ENCODE measurements at places on chromosomes 6 and 20.
A peak's percentile ranks its signal among the peaks of the same experiment; 100 is the strongest.

DNA sequence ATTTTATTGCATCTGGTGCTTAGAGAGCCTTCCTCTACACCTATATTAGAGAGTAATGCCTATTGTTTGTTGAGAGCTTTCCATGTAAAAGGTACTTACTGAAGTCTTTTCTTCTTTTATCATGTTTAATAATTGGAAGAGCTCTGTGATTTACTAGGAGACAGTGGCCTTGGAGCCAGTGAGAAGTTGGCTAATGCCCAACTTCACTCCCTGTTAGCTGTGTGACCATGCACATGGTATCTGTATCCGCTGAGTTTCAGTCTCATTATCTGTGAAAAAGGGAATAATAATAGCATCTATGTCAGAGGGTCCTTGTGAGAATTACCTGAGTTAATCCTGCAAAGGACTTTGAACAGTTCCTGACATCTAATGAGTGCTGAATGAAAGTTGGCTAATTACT is 105.0 kb downstream of the CD109 start:
- no peak for DNase-seq

GRCh38 chr6:163835439-163836171 is 421.1 kb downstream of the QKI start:
- no peak for DNase-seq

DNA sequence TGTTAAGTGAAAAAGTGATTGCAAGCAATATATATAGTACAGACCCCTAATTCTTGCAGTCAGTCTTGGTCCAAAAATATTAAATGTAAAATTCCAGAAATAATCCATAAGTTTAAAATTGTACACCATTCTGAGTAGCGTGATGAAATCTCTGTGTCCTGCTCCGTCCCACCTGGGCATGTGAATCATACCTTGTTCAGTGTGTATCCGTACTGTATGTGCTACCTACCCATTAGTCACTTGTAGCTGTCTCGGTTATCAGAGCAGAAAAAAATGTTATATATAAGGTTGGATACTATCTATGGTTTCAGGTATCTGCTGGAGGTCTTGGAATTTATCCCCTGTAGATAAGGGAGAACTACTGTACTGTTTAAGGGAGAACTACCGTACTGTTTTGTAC is 16.3 kb downstream of the IRAK1BP1 start:
- no peak for DNase-seq

DNA sequence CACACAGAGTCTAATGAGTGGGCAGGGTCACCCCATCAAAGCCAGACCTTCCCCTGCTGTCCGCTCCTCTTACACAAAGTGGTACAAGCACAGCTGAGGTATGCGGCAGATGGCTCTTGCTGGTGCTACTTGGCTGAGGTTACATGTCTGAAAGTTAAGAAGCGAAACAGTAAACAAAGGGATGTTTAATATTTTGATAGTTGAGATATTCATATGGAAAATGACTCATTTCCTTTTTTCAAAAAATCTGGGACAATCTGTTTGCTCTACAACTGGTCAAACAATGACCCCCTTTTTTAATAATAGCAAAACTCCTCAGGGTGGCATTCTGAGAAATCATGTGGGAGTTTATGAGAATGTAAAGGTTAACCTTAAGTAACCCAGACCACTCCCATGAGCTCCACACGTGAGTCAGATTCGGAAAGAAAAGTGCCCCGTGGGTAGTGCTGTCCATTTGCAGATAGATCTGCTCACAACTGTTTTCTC is 245.3 kb downstream of the TBXT start:
- no peak for DNase-seq

DNA sequence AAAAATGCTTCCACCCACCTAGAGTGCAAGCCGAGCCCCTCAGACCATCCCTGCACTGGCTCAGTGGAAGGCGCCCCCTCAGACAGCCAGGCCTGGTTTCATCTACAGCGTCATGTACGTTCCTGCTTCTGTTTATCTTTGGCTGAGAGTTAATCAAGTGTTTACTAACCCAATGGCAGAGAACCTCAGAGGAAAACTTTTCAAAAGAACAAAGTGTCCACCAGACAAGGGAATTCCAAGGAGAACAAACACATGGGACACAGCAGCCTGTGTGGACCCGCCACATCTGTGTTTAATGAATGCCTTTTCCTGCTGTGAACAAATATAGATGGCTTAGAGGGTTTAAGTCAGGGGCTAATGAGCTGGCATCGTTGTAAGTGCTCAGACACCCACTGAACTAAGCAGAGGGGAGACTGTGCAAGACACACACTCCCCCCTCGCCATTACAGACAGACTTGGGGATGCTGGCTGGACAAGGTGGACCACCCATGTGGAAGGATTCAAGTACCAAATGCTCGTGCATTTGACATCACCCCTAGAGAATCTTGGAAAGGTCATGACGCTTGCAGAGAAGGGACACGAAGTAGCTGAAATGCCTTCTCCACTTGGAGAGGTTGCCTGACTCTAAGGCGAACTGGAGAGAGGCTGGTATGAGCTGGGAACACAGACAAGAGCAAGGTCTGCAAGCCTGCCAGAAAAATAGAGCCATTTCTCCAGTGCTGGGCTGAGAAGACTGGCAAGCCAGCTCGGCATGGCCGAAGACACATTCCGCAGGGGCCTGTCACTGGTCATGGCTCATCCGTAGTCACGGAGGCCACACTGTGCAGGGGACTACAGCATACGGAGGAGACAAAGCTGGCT is 53.5 kb upstream of the NXT1 start:
- DNase-seq = no peak

DNA sequence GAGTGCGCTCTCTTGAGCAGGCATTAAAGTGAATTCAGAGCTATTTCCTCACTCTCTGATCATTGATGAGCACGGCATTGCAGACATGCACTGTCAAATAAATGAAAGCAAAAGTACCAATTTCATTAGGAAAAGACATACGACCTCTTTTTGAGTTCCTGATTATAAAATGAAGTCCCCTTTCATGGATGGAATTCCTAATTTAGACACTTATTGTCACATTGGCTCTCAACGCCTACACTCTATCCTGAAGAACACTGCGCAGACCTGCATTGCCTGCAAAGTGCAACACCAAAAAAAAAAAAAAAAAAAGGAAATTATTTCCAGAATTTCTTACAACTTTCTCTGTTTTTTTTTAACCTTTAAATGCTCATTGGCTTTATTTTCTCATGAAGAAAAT is 1.6 kb downstream of the ADGRB3 start:
- no peak for DNase-seq

GRCh38 chr6:71226151-71226550 is 62.5 kb upstream of the OGFRL1 start:
- no peak for DNase-seq

DNA sequence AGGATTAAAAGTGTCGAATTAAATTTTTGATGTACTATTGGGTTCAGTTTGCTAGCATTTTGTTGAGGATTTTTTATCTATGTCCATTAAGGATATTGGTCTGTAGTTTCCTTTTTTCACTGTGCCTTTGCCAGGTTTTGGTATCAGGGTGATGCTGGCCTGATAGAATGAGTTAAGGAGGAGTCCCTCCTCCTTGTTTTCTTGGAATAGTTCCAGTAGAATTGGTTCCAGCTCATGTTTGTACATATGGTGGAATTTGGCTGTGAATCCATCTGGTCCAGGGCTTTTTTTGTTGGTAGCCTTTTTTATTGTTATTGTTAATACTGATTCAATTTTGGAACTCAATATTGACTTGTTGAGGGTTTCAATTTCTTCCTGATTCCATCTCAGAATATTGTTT is 141.8 kb downstream of the SIM1 start:
- no peak for DNase-seq

GRCh38 chr6:32883789-32884188 is 29.8 kb downstream of the PSMB9 start:
- peak; percentile 70 for DNase-seq

- DNase-seq = no peak
Measured at GRCh38 chr6:154361476-154361875, 4.9 kb upstream of the IPCEF1 start.

- no peak for DNase-seq
Measured at GRCh38 chr20:20953738-20954618, 152.2 kb downstream of the LINC00237 start.
